ENCODE measurements at places on chromosomes 13 and 19.
A peak's percentile ranks its signal among the peaks of the same experiment; 100 is the strongest.

DNA sequence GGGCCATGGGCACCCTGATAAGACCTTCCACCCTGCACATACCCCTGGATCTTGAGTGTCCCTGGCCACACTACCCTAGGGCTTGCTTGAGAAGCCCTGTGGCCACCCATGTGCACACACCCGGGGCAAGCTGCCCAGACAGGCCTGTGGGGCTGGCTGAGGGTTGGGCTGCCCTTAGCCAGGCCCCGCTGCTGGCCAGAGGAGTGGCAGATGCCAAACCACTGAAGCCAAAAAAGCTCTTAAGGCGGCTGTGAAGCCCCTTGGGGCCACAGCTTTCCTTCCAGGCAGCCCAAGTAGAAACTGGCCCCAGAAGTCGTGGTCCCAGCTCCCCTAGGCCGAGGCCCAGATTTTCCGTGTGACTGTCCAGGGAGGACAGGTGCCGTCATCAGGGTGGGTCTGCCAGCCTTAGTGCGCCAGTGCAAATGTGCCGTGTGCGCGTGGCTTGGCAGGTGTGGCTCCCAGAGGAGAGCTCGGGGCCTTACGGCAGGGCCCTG is 14.8 kb downstream of the CEBPG start:
- DNase-seq: no peak

DNA sequence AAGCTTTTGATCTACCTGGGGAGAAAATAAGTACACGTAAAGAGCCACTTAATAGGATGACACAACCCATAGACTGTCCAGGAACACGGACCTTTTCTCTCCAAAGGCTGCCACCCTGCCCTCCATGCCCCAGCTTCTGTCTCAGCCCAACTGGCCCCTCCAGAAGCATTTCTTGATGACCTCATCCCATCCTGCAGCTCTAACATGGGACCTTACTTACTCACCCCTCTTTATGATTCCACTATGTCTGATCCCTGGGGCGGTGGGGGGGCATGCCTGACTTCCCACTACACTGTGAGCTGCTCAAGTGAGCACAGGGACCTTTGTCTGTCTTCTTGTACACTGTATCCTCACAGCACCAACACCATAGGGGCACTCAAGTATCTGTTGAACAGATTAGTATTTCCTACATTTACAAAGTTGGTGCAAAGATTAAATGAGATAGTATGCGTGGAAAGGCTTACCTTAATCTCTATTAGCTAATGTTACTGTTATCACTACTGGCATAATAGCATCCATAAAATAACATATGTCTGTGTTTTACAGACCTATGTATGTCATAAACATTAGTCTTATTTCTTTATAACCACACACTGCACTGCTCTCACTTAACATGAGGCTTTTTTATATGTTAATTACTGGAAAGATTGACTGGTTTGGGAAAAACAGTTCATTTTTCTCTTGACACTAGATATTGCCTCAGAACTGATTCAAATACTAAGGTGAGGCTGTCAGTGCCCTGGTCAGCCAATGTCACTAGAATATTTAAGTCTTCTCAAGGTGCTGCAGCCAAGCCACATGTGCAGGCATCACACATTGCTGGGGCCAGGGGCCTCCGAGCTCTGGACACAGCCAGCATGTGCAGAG is 100.9 kb downstream of the FOXO1 start:
- no peak for DNase-seq

DNA sequence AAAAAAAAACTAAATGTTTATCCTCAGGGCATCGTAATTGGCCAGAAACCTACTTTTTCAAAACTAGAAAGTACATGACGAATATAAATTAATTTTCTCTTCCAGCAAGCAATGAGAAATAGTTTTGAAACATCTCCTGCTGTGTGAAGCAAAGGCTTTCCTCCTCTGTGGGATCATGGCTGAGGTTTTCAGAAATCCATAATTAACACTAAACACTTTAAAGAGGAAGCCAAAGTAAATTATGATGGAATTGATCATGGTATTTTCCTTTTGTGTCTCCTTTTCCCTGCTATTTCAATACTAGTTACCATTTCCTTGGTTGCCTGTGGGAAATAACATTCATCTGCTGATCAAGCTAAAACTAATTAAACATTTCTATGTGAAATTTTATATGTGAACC is 1413.8 kb upstream of the PCDH20 start:
- DNase-seq: no peak

DNA sequence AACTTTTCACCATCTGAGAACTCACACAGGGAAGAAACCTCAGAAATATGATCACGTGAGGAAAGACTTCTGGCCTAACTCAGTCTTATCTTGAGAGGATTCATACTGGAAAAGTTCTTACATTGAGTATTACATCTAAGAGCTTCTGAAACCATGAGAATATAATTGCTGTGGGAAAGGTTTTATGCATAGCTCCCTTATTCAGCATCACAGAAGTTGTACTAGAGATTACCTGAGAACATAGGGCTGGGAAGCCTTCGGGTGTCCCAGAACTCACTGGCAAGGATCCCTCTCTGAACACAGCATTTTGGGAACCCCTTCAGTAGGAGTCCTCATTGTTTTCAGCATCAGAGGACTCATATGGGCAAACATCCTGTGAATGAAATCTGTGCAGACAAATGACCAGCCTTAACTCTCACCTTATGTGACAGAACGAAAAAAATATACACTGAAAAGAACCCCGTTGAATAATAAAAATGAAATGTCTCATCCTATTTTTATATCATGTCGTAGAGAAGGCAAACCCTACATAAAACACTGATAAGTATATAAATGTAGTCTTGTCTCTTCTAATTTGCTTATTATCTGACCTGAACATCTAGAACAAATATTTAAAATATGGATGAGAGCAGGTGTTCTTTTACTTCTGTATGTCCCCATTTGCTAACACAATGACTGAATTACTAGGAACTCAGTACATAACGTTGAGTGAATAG is 14.2 kb downstream of the ZNF274 start:
- no peak for DNase-seq

- peak; percentile 73 for DNase-seq
Observed at GRCh38 chr13:46622630-46623256, 69.8 kb downstream of the LRCH1 start.

GRCh38 chr13:19959141-19959830 is 759 bp downstream of the ZMYM2 start:
- DNase-seq: peak; percentile 71

DNA sequence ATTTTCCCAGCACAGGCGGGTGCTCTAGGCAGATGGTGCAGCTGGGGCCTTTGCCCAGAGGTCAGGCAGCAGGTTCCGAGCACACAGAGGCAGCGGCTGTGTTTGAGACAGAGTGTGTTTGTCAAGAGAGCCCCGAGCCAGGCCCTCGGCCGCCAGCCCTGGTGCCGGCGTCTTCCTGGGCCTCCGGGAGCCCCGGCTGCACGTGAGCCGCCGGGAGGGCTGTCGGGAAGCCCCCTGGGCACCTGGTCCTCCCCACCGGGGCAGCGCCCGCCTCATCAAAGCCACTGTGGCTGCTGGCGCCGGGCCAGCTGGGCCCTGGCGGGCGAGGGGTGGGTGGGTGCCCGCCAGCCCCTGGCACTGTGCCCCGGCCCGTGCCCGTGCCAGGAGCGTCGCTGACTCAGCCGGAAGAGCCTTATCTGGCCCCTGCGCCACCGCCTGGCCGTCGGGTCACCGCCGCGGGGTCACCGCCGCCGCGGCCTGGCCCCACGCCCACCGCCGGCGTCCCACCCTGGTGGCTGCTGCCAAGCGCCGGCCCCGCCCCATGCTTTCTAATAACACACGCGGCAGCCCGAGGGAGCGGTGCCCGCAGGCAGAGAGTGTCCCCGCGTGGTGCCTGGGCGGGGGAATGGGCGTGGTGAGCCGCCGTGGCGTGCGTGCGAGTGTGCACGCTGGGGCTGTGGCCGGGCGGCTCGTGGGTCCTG is 14.9 kb downstream of the ARID3A start:
- DNase-seq: no peak

DNA sequence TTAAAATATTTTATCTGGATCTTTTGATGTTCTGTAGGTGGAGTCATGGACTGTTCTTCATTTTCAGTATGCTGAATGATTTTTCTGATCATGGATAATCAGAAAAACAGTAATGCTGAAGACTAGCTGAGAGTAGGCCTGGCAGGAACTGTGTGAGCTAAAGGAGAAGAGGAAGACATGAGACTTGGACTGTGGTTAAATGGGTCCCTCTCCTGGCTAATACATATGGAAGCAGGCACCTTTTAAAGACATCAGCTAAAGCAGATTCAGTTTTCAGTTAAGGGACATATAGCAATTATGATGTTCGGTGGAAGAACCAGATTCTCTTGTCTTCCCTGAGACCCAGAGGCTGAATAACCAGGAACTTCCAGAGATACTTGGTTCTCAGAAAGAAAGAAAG is 169.4 kb downstream of the OLFM4 start:
- no peak for DNase-seq

- DNase-seq: no peak
Observed at GRCh38 chr13:62931853-62932252, 1516.2 kb upstream of the PCDH20 start.

- DNase-seq: peak; percentile 36
Observed at GRCh38 chr19:10419200-10419645, 1.1 kb upstream of the PDE4A start.

DNA sequence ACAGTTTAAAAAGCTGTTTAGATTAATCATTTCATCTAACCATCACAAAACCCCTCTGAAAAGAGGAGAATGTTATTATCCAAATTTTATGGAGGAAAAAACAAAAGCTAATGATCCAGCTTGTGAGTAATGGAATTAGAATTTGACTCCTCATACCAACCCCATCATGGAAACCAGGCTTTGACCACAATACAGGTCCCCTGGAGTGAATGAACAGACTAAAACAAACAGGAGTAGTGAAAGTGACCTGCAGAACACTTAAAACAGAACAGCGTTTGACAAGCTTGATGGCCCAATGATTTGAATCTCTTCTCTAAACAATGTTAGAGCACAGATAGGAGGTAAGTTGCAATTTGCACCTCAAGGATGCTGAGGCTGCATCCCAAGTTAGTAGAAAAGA is 230.0 kb downstream of the DCT start:
- no peak for DNase-seq

DNA sequence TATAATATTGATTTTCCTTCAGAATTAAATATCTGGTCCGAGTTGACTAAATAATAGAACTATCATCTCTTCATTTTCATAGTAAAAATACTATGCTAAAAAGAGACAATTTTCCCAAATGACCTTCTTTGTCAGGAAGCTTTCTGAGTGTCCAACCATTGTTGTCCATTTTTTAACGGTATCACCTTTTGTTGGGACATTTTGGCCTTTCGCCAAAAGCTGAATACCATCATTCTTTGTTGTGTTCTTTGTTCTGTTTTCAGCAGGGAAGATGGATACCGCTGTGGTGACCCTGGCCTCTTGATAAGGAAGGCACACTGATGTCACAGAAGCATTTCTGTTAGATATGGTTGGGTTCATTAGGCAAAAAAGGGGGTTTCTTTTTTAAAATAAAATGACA is 654.4 kb upstream of the GPC6 start:
- DNase-seq: no peak

DNA sequence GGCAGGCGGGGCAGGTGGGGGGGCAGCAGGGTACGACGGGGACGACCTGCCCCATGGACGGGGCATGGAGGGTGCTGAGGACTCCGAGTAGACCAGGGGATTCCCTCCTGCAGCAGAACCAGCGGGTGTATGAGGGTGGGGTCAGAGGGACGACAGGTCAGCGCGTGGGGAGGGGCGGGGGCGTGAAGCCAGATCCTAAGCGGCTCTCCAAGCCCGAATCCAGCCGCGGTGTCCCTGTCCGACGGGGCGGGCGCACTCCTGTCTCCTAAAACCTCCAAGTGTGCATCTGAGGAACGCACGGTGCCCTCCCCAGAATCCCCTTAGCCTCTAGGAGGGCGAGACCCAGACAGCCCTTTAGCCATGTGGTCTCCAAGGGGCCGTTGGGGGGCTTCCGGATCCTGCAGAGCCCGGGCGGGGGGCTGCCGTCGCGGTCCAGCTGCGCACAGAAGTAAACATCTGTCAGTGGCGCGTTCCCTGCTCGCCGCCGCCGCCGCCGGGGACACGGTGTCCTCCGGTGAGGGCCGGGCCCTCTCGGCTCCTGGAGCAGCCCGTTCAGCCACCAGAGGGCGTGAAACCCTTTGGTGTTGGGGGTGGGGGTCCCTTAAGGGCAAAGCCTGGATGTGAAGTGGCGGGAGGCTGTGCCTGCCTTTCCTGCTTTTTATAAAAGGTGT is 730 bp downstream of the NRTN start:
- peak; percentile 92 for DNase-seq

DNA sequence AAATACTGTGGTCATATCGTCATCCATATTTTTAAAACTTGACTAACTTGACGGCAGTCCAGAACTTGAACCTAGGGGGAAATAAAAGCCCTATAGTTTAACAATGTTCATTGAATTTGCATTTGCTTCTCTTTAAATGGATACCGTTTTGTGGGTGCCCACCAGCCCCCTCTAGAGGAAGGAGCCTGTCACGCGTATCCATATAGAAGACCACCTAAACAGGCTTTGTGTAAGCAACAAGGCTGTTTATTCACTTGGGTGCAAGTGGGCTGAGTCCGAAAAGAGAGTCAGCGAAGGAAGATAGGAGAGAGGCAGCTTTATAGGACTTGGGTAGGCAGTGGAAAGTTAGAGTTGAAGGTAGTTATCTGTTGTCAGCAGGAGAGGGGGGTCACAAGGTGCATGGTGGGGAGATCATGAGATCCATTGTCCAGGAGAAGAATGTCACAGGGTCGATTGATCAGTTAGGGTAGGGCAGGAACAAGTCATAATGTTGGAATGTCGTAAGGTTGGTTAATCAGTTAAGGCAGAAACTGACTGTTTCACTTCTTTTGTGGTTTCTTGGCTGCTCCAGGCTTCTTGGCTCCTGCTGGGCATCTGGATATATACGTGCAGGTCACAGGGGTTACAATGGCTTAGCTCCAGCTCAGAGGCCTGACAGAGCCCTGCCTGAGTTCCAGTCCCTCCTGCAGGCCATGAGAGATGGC is 42.5 kb upstream of the ANKRD10 start:
- DNase-seq: no peak

DNA sequence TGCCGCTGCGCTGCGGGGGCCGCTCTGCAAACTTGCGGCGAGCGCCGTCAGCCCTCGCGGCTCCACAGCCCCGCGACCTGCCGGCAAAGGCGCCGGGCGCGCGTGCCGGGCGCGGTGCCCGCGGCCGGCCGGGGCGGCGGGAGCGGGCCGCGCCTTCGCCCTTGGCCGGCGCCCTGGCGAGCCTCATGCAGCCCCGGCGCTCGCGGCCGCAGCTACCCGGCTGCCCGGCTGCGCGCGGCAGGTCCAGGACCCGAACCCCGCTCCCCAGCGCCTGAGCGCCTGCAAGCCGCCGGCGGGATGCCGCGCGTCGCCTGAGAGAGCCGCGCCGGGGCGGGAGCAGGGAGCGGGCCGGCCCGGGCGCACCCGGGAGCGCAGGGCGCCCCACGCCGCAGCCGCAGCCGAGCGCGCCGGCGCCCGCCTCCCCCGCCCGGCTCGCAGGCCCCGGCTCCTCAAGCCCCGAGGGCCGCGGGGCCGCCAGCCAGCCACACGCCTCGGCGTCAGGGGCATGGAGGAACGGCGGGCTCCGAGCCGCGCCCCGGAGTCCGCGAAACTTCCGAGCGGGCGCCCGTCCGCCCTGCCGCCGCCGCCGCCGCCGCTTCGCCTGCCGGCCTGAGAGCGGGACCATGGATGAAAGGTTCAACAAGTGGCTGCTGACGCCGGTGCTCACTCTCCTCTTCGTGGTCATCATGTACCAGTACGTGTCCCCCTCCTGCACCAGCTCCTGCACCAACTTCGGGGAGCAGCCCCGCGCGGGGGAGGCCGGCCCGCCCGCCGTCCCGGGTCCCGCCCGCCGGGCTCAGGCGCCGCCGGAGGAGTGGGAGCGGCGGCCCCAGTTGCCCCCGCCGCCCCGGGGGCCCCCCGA is 564 bp downstream of the HS6ST3 start:
- peak; percentile 52 for DNase-seq

- DNase-seq: no peak
Observed at GRCh38 chr13:48576448-48577010, 43.6 kb upstream of the RCBTB2 start.
